ENCODE measurements at places on chromosomes 16 and 17.

GRCh38 chr17:48561884-48562810 is 16.0 kb downstream of the HOXB4 start:
- peak; percentile 80 for DNase-seq

DNA sequence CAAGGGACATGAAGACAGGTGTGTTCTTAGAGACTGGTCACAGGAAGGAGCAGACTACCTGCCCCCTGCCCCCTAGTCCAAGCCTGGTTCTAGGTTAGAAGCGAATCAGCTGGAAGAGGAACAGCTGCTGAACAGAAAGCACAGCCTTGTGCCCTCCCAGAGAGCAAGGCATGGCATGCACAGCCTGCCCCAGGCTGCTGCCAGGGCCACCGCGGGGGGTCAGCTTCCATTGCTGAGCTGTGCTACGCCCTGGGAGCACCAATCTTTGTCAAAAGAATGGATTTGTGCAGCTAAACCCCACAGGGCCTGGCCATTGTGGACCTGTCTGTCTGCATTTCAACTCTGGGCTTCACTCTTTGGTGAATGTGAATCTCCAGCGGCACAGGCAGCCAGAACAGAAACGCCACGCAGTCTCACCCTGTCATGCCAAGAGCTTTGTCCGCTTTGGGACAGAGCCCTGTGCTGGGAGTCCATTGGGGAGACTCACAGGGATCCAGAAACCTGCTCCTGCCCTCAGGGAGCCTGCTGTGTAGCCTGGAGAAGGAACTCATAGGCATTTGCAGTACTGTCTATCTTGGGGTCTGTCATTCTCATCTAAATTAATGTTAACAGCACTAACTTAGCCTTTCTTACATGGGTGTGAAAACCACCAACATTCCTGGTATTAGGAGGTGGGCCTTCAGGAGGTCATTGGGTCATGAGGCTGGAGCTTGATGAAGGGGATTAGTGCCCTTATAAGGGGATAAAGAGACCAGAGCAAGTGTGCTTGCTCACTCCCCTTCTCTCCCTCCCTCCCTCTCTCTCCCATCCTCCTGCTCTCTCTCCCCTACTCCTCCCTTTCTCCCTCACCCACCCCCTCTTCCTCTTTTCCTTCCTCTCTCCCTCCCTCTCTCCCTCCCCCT is 25.6 kb upstream of the CDRT4 start:
- DNase-seq = no peak

DNA sequence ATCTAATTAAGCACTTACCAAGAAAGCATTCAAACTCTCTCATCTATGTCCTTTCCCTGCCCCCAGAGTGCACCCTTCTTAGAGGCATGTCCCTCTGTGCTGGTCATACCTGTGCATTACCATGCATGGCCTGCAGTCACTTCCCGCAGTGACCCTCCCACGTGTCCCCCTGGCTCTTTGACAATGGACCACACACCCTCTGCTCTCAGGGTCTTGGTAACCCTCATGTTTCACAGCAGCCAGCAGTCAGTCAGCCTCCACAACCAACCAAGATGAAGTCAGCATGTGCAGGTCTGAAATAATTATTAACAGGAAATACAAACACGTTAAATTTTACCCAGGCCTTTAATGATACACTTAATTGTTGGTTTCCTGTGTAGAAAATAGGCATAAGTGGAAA is 10.1 kb downstream of the KRT33A start:
- DNase-seq = no peak

- no peak for DNase-seq
Observed at GRCh38 chr17:74756891-74757290, 8.5 kb downstream of the NHERF1 start.

- DNase-seq = no peak
Observed at GRCh38 chr17:28130472-28130871, 88.0 kb downstream of the NLK start.

DNA sequence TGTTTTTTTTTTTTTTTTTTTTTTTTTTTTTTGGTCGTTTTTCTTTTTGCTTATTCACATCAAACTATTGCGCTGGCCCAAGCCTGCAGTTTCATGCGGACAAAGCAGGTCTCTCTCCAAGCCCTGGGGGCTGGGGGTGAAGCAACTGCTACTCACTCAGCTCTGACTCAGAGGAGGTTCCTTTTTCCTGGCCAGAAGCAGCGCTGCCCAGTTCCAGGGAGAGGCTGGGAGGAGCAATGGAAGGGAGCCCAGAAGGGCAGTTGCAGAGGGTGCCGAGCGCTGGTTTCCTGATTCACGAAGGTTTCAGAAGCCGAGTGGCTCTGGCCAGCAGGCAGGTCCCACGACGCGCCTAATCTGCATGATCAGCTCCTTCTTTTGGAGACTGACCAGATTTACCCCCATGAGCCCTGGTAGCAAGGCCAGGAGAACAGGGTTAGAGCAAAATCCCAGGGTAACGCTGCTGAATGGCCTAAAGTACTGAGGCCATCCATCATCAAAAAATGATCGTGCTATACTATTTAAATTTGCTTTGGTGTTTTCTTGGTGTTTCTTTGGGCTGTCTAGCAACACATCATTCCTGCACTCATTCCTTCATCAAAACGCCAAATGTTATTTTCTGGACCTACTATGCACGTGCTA is 144.7 kb upstream of the SOX9 start:
- peak; percentile 87 for DNase-seq
